ENCODE measurements at places on chromosomes 3 and 15. TPM values are rescaled to one million over a fixed set of nuclear protein-coding genes. Genes with fewer than 3 reads are reported as not detected.

GRCh38 chr3:139547666-139548065 lies 8.1 kb upstream of the RBP1 start:
- no peaks in the 10 kb centered on the region for H3K27me3 ChIP-seq
- no peaks in the 10 kb centered on the region for H3K4me1 ChIP-seq
- H3K4me3 ChIP-seq: no peak overlapping the region
- DNase-seq: no peak

- DNase-seq: peak; percentile 40
- peak overlapping the region; percentile 20 for H3K4me3 ChIP-seq
- no peaks in the 10 kb centered on the region for H3K27me3 ChIP-seq
Observed at GRCh38 chr3:53555068-53555588, 60.7 kb downstream of the CACNA1D start.

- no peaks in the 10 kb centered on the region for H3K36me3 ChIP-seq
- no peak for DNase-seq
- H3K4me3 ChIP-seq: no peak overlapping the region
- H3K4me1 ChIP-seq: peaks cover 7% of the 10 kb centered on the region
- no peaks in the 10 kb centered on the region for H3K27me3 ChIP-seq
Observed at GRCh38 chr15:77219841-77220240, 148.9 kb upstream of the TSPAN3 start.

DNA sequence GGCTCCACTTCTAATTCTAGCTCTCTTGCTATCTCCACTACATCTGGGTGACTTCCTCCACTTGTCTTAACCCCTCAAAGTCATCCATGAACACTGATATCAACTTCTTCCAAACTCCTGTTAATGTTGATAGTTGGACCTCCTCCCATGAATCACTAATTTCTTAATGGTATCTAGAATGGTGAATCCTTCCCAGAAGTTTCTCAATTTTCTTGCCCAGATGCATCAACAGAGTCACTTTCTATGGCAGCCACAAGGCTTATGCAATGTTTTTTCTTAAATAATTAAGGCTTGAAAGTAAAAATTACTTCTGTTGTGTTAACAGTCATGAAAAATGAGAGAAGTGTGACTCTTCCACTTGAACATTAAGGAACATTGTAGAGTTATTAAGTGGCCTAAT lies 164.3 kb downstream of the PCCB start:
- H3K27me3 ChIP-seq: no peaks in the 10 kb centered on the region
- no peak overlapping the region for H3K27ac ChIP-seq
- no peak overlapping the region for H3K4me3 ChIP-seq
- peaks cover 5% of the 10 kb centered on the region for H3K36me3 ChIP-seq
- DNase-seq: no peak

DNA sequence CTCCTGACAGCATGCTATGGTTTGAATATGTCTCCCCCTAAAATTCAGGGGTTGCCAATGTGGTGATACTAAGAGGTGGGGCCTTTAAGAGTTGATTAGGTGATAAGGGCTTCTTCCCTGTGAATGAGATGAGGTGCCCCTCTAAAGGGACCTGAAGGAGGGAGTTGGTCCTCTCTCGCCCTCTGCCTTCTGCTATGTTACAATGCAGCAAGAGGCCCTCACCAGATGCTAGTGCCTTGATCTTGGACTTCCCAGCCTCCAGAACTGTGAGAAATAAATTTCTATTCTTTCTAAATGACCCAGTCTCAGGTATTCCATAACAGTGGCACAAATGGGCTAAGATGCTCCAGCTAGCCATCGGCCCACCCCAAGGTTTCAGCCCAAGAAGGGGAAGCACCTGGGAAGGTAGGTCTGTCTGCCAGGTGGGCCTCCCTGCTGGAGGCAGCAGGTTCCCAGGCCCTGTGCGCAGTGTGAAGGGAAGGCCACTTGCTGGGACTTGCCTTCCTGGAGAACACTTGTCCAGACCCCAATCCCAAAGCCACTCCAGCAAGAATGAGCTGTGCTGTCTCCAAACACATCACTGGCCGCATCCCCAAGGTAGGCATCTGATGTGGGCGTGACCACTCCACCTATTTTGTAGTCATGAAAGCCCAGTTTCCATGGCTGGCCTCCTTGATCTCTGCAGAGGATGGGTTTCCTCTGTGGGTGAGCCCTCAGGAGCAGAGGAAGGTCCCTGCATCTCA lies 9.0 kb downstream of the TGM4 start:
- DNase-seq: no peak
- no peak overlapping the region for H3K4me3 ChIP-seq
- no peaks in the 10 kb centered on the region for H3K36me3 ChIP-seq
- H3K27ac ChIP-seq: no peak overlapping the region
- no peaks in the 10 kb centered on the region for H3K4me1 ChIP-seq

GRCh38 chr3:73546961-73547360 lies 77.8 kb downstream of the PDZRN3 start:
- no peaks in the 10 kb centered on the region for H3K27me3 ChIP-seq
- no peaks in the 10 kb centered on the region for H3K4me1 ChIP-seq
- no peaks in the 10 kb centered on the region for H3K36me3 ChIP-seq
- H3K4me3 ChIP-seq: no peak overlapping the region
- no peak for DNase-seq

GRCh38 chr3:45209526-45209925 lies 16.6 kb downstream of the TMEM158 start:
- no peak overlapping the region for H3K4me3 ChIP-seq
- no peak overlapping the region for H3K27ac ChIP-seq
- H3K27me3 ChIP-seq: peaks cover 2% of the 10 kb centered on the region
- no peaks in the 10 kb centered on the region for H3K4me1 ChIP-seq
- no peaks in the 10 kb centered on the region for H3K36me3 ChIP-seq
- DNase-seq: no peak

The ZNF662 gene
- 0.12 TPM for polyA plus RNA-seq

The WDR72 gene
- polyA plus RNA-seq: not detected

All from B cell (primary cell).